ENCODE measurements at places on chromosomes 12 and 14.

DNA sequence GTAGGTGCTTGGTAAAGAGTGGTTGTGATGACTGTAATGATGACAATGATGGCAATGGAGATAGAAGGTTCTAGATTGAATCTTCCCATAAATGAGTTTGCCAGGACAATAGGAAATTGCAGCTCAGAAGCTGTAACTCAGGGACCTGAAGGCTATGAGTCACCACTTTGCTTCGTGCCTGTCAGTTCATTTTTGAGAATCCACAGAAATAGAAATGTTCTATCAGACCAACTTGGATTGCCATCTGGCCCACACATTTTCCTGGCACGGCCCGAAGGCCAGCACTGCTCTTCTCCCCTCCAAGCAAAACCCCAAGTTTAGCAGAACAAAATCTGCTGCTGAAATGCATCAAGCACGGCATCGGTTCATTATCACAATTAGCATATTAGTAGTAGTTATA, 1127.0 kb downstream of the BCL11B start:
- no peak for DNase-seq

DNA sequence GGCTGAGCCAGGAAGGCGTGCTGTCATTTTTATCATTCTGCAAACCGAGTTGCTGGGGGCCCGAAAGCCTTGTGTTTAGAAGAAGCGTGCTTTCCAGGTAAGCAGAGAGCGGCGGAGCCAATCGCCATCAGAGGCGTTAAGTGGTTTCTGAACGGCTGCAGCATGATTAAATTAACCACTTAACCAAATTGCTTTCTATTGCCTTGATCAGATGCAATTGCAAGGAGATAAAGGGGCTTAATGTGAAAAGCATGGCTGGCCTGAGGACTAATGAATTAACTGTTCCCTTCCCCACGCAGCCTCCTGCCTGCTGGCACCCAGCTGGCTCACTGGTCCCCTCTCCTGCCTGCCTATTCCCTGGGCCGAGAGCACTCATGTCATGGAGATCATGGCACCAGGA, 36.6 kb upstream of the CHGA start:
- DNase-seq = no peak

- DNase-seq = no peak
Measured at GRCh38 chr14:75724414-75725204, 63.6 kb downstream of the TTLL5 start.

GRCh38 chr12:110015132-110015531, 15.9 kb downstream of the ANKRD13A start:
- DNase-seq = no peak

GRCh38 chr14:101478096-101478495, 83.2 kb upstream of the DIO3 start:
- no peak for DNase-seq

- DNase-seq = no peak
Measured at GRCh38 chr12:118549510-118549980, 173.2 kb downstream of the SUDS3 start.

DNA sequence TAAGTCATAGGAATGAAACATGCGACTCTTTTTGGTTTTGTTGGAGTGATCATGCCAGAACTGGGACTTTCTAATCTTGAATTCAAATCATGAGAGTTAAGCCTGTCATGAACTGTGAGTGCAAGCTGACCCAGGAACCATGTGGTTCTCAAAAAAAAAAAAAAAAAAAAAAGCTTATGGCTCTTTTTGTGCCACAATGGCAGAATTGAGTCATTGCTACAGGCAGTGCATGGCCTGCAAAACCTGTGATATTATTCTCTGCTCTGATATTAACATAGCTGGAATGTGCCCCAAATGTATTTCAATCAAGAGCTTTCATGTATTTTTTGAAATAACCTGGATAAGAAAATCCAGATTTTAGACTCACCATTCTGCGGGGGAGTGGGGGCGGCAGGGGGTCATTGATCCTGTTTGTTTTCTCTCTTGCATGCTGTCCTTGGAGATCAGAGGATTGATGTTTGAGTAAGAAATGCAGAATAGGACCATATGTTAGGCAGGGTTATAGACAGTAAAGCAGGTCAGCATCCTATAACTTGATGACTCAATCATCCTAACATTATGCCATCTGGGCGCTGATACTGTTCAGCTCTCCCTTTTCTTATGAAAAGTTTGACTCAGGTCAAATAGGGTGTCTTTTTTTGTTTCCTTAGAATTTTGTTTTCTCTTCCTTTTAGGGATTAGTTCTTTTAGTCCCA, 797.4 kb downstream of the DIO2 start:
- DNase-seq = no peak

DNA sequence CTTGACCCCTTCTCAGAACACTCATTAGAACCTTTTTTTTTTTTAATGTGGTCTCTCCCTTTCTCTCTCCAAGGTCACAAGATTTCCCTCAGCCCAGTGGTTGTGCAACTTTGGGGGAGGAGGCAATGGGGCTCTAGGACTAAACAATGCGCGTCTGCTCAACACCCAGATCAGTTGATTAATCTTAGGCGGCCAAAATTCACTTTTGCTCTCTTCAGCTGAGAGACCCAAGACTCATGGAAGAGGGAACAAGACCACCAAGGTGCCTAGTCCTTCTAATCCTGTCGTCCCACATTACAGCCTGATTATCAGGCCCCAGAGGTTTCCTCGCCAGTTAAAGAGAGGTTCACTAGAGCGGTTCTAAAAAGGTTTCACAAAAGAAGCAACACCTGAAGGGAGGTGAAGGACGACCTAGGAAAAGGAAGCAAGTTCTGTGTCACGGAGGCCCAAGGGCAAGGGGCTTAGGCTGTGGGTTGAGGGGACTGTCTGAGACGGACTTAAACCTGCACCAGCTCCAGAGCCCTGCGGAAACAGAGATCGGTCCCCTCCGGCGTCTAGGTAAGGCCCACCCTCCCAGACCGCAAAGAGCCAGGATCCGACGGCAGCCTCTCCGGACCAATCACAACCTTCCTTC, 824 bp upstream of the TARBP2 start:
- no peak for DNase-seq

DNA sequence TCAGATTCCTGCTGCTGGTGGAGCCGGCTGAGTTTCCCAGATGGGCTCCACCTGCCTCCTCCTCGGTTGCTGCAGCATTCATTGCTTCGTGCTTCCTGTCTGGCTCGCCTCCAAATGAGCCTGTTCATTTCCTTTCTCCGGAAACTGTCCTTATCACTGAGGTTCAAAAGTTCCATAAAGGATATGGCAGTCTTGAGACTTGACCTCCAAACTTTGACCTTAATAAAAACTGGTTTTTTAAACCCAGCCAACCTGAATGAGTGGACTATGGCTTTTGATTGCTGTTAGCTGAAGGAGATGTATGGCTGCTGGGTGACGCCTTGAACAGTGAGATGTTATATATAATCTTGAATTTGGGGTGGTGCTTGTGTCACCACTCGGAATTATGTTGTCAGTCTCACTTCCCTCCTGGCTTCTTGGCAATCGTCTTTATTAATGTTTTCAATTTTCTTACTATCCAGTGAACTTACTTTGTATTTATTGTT, 62.7 kb downstream of the RASSF3 start:
- DNase-seq = no peak

DNA sequence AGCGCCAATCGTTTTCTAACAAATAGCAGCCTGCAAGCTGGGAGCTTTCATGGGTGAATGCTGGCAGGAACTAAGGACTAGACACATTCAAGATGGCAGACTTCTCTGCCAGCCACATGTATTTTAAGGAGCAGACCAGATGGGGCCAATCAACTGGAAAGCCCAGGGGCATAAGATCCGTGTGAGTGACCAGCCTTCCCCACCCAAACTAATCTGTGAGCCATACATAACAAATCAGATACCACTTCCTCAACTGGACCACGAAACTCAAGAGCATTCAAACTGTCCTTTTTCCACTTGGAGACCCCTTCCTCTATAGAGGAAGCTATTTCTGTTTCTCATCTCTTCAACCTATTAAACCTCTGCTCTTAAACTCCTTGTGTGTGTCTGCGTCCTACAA, 9.7 kb downstream of the TCL1B start:
- no peak for DNase-seq

DNA sequence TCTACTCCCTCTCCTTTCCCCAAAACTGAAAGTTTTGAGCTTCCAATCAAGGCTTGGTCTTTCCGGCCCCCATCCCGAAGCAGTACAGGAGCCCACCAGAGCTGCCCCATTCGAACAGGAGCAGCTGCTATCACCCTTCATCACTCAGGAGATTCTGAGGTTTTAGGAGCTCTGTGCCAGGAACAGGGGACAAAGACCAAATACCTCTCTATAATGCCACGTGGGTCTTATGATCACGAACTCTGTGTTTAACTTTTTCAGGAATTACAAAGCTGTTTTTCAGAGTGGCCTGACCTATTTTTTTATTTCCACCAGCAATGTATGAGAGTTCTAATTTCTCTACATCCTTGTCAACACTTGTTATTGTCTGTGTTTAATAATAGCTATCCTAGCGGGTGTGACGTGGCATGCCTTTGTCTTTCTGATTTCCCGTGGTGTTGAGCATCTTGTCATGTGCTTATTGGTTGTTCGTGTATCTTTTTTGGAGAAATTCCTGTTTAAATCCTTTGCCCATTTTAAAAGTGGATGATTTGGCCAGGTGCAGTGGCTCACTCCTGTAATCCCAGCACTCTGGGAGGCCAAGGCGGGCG, 21.7 kb downstream of the COA8 start:
- DNase-seq = no peak

- DNase-seq = no peak
Measured at GRCh38 chr12:89539426-89540223, 13.8 kb upstream of the POC1B start.

DNA sequence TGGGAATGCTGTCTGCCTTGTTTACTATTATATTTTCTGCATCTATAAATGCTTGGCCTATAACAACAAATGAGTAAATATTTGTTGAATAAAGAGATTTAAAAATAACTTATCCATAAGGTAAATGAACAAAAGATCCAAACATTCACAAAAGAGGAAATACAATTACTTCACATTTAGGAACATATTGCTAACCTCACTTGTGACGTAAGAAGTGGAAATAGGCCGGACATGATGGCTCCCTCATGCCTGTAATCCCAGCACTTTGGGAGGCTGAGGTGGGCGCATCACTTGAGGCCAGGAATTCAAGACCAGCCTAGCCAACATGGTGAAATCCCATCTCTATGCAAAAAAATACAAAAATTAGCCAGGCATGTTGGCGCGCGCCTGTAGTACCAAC, 25.7 kb upstream of the CKAP4 start:
- no peak for DNase-seq

DNA sequence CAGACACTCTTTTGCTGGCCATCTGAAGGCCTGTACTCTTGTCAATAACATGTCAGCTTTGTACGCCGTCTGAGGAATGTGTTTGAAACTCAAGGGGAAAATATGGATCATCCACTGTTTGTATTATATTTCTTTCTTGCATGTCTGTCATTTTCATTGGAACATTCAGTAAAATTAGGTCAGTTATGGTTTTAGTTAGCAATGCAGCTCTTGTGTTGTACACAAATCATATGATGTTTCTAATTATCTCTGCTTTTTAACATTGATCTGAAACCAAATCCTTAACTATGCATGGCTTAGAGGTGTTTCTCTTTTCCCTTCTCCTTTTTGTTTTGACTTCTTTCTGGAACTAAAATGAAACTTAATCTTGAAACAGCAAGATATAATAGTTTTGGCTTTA, 333.6 kb upstream of the PRICKLE1 start:
- DNase-seq = no peak

DNA sequence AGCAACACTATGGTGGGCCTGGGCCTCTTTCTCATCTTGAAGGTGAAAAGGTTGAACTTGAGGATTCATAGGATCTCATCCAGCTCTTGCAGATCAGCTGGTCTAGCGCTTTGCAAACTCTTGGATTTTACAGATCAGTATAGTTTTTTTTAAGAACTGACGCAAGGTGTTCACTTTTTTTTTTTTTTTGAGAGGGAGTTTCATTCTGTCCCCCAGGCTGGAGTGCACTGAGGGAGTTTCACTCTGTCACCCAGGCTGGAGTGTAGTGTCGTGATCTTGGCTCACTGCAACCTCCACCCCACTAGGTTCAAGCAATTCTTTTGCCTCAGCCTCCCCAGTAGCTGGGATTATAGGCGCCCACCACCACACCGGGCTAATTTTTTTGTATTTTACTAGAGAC, 20.4 kb upstream of the LGMN start:
- DNase-seq = no peak

DNA sequence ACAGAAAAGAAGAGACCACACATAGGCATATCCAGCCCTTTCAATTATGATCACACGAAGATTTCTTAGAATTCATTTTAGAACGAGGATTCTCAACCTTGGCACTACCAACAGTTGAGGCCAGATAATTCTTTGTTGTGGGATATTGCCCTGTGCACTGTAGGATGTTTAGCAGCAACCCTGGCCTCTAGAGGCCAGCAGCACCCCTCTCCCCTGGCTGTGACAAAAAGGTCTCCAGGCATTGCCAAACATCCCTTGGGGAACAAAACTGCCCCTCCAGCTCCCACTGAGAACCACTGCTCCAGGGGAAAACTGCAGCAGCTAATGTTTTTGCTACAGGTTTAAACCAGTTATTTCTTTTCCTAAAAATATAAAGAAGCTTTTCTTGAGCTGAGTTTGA, 7.1 kb downstream of the NT5DC3 start:
- no peak for DNase-seq

- no peak for DNase-seq
Measured at GRCh38 chr12:4856596-4856995, 53.1 kb upstream of the KCNA1 start.

GRCh38 chr14:68653804-68654203, 139.1 kb downstream of the ZFP36L1 start:
- no peak for DNase-seq

- no peak for DNase-seq
Measured at GRCh38 chr12:4274396-4275015, 944 bp downstream of the CCND2 start.

DNA sequence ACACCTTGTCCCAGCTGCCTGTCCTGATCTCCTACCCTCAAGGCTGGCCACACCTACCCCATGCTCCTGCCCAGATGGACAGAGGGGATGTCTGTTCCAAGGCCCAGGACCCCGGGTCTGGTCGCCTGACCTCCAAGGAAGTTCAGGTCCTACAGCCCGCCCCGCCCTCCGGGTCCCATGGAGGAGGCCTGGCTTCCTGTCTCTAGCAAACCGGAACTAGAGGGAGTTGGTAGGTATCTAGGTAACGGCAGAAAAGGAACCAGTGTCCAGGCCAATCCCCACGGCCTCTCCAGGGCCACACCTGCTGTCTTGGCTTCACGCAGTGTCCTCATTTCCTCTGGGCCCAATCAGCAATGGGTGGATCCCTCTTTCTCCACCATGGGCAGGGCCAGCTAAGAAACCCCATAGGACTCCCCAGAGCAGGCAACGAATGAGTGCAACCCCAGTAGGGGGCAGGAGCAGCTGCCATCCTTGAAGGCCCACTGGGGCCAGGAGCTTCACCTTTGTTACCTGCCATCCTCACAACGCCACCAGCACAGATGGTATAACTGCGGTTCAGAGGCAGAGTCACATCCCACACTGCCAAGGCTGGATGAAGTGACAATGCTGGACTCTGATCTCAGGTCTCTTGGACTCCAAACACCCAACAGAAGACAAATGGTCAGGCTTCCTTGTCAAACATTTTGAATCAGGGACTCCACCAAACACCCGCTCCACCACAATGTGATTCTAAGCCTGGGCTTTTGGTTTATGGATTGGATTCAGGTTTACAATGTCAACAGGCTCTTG, 25.1 kb upstream of the RPLP0 start:
- DNase-seq = no peak

GRCh38 chr14:41761204-41761603, 154.5 kb downstream of the LRFN5 start:
- no peak for DNase-seq
